Activated CD4-positive, alpha-beta T cell treated with anti-CD3 and anti-CD28 coated beads, Interleukin-2, amount 50 U/mL, for 48 hours (primary cell): ENCODE measurements at places on chromosomes 16 and 17.
A peak's percentile ranks its signal among the peaks of the same experiment; 100 is the strongest.

- DNase-seq = no peak
These were observed 17.5 kb upstream of the TFAP4 start for GRCh38 chr16:4290236-4290830.

DNA sequence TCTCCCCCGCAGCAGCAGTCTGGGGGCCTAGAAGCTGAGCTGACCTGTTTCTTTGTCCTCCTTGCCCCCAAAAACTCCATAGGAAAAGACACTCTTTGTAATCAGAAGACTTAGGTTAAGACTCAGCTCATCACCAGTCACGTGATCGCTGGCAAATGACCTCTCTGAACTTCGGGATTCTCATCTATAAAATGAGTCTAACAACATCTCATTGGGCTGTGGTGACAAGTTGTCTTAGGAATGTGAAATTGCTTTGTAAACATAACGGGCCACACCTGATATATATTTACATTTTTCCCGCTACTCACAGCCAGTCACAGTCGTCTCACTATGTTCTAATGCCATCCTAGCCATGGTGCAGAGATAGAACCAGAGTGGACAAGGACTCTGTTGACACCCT is 86.0 kb upstream of the LHX1 start:
- DNase-seq = no peak

DNA sequence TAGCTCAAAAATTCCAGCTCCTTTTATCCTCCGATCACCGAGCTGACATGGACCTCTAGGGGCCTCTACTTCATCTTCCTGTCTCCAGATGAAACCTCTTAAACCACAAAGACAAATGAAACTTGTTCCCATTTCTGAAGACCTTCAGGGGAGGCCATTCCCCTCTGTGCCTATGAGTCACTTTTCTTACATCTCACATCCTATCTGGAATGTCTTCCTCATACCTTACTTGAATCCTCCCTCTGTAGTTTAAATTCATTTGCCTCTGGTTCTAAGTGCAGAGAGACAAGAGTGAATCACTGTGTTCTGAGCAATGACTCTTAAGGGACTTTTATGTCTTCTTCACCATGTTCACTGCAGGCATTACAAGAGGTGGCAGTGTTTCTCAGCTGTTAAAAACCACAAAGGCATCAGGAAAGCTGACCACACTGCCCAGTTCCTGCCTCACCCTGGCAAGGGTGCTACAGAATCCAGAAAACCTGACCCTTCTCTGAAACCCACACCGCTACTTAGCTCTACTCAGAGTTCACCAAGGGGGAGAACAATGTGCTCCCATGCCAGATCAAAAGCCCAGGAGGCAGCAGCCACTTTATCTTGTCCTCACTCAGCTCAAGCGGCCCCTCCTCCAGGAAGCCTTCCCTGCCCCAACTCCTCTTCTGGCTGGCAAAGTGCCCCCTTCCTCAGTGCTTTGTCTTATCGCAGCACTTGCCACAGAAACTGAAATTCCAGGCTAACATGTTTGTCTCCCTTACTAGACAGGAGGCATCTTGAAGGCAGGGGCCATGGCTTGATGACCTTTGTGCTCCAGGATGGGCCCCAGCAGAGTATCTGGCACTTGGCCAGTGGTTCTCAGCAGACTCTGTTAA is 6.4 kb downstream of the CUEDC1 start:
- no peak for DNase-seq

- DNase-seq = no peak
These were observed 214.1 kb downstream of the HS3ST3B1 start for GRCh38 chr17:14514973-14515372.

DNA sequence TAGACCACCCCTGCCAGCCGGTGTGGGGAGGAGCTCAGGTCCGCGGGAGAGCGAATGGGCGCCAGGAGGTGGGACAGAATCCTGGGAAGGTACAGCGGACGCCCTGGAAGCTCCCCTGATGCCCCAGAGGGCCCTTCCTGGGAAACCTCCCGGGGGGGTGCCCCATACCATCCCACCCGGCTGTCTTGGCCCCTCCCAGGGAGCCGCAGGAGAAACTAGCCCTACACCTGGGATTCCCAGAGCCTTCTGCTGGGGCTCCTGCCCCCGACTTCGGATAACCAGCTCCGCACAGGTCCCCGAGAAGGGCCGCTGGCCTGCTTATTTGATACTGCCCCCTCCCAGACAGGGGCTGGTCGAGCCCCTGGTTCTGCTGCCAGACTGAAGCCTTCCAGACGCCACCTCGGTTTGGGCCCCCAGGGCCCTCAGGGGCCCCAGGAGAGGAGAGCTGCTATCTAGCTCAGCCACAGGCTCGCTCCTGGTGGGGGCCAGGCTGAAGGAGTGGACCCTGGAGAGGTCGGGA is 3.0 kb upstream of the CBX4 start:
- no peak for DNase-seq

DNA sequence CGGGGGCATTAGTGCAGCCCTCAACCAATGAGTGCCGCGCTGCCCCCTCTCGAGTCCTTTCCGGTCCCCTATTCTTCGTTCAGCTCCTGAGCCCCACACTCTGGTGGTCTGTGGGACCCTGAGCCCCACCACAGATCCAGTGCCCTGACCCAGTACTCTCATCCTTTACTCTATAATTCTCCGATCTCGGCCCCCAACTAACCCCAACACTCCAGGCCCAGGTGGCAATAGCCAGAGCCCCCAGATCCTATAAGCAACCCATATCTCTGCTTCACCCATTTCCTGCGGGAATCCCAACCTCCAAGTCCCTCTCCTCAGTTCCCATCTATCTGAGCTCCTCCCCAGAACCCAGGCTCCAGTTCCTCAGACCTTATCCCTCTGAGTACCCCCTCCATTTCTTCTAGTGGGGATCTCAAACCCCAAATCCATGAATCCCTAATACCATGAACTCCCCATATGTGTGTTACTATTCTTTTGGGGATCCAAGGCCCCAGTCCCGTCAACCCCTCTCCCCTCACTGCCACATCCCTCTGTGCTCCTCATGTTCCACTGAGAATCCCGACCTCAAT is 1.0 kb upstream of the TBC1D10B start:
- DNase-seq = no peak

DNA sequence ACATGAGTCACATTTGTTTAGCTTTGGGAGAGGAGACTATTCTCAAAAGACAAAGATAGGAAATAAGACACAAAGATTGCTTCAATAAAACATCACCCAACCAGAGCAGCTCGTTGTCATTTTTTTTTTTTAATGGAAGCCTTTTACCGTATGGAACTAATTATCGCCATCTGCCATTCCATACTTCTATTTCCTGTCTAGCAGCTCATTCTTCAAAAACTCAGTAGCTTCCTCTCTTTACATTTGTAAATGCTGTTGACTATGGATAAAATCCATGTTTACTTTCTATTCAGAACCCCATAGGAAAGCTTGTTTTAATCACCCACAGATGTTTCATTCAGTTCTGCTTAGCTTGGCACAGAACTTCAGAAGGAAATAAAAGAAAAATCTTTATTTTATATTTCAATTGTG is 110.0 kb upstream of the PSMD7 start:
- DNase-seq = no peak

DNA sequence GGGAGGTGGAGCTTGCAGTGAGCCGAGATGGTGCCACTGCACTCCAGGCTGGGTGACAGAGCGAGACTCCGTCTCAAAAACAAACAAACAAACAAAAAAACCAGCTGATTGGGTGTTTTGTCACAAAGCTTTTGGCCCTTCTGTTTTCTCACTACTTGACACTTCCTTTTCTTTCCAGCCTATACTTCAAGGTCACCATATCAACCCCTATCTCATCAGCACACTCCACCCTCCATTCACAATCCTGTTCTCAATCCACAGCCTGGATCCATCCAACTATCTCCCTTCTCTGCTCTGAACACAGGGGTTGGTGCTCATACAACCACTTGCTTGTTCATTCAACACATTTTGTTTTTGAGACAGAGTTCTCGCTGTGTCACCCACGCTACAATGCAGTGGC is 6.6 kb upstream of the MED11 start:
- DNase-seq = no peak

DNA sequence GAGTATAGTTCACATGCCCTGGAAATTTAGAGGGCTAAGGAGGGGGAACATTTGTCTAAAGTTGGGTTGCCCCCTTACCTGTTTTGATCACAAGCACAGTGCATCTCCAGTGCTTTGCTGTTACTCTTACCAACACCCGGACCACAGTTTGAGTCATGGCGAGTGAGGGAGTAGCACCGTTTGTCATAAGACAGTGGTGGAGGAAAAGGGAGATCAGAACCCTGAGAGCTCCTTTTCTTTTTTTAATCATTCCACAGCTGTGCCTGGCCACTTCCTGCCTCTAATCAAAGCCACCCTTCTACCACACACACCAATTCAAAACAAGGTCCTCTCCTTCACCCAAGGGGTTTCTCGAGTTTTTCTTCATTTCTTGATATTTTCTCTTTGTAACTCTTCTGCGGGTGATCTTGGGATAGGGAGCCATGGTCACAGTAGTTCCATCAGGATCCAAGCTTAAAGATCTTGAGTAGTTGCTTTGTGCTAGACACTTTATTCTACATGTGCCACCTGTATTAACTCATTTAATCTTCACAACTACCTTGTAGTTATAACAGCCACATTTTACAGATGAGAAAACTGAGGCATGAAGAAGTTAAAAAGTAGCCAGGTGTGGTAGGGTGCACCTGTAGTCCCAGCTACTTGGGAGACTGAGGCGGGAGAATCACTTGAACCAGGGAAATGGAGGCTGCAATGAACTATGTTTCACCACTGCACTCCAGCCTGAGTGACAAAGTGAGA is 5.0 kb upstream of the MYL4 start:
- DNase-seq = peak; percentile 70

DNA sequence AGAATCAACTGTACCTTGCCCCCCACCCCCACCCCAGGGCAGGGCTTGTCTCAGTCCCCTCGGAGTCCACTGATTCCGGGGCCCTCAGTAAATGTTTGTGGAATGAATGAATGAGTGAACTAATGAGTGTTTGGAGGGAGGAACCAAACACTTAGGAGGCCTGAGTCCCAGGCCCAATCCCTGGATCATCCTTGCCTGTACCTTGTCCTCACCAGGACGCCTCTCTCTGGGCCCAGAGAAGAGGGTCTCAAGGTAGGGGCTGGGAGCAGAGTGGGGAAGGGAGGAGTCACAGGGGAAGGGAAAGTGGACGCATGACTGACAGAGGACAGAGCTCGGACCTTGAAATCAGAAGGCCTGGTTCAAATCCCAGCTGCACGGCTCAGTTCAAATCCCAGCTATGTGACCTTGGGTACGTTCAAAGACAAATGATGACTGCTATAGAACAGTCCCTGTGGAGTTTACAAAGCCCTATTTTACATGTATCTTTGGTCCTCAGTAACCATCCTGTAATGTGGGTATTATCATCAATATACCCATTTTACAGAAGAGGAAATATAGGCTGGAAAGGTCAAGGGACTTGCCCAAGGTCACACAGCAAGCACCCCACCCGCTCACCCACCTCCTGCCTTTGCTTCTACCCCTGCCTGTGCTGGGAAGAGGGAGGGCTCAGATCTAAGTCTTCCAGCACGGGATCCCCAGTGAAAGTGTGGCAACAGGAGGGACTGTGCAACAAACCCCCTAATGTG is 18.3 kb downstream of the SLC4A1 start:
- DNase-seq = no peak

GRCh38 chr16:23566724-23567123 is 9.2 kb downstream of the UBFD1 start:
- no peak for DNase-seq

DNA sequence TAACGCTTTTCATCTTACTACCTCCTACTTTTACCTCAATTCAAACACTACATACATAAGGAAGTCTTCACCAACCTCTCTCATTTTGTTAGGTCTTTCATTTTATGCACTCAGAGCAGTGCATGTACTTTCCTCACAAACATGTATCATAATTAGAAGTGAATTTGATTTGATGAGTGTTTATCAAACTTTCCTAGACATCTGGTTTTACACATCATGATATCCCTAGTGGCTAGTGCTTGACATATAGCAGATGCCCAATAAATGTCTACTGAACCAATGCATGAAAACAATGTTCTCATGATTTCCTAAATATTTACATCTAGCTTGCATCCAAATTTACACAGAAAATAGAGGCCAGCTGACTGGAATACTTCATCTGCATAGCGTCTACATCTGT is 323.4 kb upstream of the KIF2B start:
- DNase-seq = no peak

DNA sequence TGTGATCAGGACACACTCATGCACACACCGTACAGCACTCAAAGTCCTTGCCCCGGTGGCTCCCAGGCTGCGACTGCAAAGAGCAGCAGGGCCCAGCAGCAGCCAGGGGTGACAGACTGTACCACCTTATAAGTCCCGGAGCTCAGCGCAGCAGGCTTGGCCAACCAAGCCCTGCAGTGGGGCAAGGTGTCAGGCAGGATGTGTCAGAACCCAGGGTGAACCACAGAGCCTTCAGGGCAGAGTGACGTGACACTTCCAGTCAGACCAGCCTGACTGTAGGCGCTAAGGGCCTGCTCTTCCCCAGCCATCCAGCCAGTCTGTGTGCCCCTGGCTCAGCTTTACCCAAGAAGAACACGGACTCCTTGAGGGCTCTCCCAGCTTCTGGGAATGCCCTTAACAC is 204.1 kb downstream of the COPRS start:
- no peak for DNase-seq

DNA sequence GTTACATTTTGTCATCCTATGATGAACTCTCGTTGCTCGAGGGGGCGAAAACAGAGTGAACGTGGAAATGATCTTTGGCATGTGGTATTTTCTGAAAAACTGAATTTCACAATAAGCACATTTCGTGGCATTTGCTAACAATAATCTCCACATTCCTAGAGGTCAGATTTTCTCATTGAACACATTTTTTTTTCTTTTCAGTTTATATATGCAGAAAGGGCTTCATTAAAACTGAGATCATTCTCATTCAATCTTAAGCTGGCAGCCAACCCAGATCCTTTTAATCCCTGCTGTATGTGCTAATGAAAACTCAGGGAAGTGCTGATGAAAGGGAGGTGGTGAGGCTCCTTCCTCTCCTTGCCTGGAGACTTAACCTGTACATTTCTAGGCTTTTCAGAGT is 52.6 kb downstream of the PRKCA start:
- no peak for DNase-seq

GRCh38 chr16:86467490-86467889 is 42.8 kb upstream of the FOXF1 start:
- no peak for DNase-seq

- no peak for DNase-seq
These were observed 573 bp downstream of the CTDNEP1 start for GRCh38 chr17:7250695-7251627.

- no peak for DNase-seq
These were observed 190.7 kb upstream of the DYNLRB2 start for GRCh38 chr16:80350061-80350460.

DNA sequence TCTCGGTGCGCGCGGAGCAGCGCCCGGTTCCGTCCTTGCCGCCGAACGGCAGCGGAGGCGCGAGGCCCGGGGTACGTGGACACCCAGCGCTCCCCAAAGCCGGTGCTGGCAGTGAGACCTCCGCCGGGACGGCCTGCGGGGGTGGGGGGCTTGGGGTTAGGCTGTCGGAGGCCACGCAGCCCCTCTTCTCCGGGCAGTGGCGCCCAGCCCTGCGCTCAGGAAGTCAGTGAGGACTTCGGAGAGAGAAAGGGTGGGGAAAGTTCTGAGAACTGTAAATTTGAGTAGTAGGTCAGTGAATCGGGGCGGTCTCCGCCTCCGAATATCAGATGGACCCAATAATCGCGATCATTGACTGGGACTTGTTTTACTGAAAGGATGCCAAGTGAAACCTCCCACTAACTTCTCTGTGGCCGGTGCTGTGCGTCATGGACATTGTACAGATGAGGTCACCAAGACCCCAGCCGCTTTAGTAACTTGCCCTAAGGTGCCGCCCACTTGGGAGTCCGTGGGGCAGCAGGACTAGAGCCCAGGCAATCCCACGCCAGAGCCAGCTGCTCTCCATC is 468 bp downstream of the IL4R start:
- DNase-seq = peak; percentile 75
